Esophagus mucosa (tissue), 1 donor: ENCODE measurements at places on chromosomes 13 and 19.

- ATAC-seq, result no peak
These were observed 528.7 kb downstream of the RFC3 start for GRCh38 chr13:34346626-34347025.

GRCh38 chr19:45774765-45775164 is 5.7 kb upstream of the SIX5 start:
- ATAC-seq, result no peak

GRCh38 chr13:65656740-65657329 is 1573.3 kb downstream of the PCDH9 start:
- ATAC-seq, result no peak

DNA sequence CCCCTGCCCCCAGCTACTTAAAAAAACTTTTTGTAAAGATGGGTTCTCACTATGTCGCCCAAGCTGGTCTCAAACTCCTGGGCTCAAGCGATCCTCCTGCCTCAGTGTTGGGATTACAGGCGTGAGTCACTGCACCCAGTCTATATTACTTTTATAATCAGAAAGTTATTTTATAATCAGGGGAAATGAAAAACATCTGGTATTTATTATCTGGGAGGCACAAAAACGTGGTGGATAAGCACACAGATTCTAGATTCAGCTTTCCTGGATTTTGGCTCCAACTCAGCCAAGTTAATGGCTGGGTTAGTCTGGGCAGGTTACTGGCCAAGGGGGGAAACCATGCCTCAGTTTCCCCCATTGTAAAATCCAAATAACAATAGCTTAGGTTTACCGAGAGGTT is 24.7 kb downstream of the KEAP1 start:
- no peak for ATAC-seq

GRCh38 chr13:35723053-35723461 is 246.6 kb upstream of the MAB21L1 start:
- no peak for ATAC-seq

DNA sequence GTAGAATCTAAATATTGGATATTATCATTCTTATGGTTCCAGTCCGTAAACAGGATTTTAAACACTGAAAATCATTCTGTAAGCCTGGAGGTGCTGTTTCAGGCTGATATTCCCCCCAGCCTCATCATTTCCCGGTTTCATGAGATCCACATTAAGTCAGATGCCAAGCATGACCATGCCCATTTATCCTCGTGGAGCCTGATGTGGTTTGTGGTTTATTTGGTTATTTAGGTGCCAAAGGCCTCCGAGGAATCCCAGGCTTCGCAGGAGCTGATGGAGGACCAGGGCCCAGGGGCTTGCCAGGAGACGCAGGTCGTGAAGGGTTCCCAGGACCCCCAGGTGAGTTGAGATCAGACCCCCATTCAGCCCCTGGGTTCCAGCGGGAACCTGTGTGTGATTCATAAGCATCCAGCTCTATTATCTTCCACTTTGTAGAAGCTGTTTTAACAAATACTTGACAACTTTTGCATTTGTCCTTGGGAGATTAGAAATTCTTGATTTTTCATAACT is 92.5 kb downstream of the RAB20 start:
- ATAC-seq, result no peak

DNA sequence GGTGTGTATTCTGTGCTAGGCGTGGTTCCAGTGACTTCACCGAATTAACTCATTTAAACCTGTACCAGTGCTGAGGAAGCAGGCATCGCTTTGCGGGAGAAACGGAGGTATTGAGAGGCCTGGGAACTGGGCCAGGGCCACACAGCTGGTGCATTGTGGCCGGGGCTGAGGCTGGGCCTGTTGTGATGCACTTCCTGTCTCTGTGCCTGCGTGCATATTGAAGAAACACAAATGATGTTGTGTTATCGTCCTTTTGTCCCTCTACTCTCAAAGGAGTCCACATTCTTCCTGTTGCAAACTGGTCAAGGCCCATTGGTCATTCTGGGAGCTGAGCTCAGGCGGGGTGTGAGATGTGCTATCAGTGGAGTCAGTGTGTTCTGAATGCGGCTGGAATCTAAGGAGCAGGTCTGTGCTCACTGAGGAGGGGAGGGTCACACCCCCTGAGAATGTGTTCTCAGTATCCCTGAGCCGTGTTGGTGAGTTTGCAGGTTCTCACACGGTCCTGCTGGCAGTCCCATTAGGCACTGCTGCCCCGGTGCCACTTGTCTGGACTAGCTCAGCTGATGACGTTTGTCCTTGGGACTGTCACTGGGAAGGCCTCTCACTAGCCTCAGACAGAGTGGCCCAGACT is 62.1 kb downstream of the ARHGEF7 start:
- ATAC-seq, result peak; percentile 70
